ENCODE measurements at places on chromosomes 5 and 9.
A peak's percentile ranks its signal among the peaks of the same experiment; 100 is the strongest.

GRCh38 chr9:37407468-37407867 is 15.0 kb upstream of the GRHPR start:
- DNase-seq, result no peak

- DNase-seq, result no peak
These were observed 4.5 kb downstream of the CORO2A start for GRCh38 chr9:98187926-98188325.

DNA sequence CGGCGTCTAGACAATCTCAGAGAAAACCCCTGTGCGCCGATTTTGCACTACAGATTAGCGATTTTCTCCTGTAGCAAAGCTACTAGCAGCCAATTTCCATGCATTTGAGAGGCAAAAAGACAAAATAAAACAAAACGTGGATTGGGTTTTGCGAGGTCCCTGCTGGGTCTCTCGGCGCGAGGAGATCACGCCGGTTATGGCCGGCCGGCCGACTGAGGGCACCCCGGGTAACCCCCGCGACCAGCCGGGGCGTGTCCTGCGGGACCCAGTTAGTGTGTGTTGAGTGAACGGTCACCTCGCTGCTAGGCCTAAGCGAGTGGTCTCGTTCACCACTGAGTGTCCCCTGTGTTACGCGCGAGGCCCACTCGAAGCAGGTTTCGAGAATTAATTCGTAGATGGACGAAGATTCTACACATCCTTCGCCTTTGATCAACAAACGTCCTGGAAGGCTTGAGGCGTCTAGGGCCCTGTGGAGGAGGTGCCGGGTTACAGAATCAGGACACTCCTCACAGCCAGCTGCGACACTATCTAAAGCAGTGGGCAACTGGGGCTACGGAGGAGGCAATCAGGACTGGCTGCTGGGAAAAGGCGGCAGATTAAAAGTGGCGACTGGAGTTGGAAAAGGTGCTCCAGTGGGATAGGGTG is 764 bp upstream of the VDAC1 start:
- DNase-seq, result peak; percentile 27

GRCh38 chr5:172403817-172404216 is 50.5 kb downstream of the SH3PXD2B start:
- DNase-seq, result no peak

DNA sequence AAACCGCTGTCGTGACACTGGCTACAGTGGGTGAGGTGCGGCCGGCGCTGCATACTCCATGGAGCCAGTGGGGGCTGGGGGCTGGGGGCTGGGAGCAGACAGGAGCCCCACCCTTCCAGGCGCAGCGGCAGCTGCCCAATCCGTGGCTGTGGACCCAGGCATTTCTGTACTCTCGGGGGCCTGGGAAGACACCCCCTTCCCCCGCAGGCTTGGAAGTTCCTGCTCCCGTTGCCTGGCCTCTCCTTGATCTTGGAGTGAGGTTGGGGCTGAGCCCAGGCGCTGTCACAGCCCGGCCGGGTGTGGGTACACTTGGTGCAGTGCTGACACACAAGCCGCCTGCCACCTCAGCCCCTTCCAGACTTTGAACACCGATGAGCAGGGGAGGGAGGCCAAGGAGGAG is 27.7 kb upstream of the GGTA1 start:
- no peak for DNase-seq

GRCh38 chr9:105496826-105497225 is 49.0 kb downstream of the FSD1L start:
- DNase-seq, result no peak

GRCh38 chr9:72465593-72465984 is 55.8 kb upstream of the TMC1 start:
- no peak for DNase-seq

- no peak for DNase-seq
These were observed 29.8 kb downstream of the AHRR start for GRCh38 chr5:351084-351920.

DNA sequence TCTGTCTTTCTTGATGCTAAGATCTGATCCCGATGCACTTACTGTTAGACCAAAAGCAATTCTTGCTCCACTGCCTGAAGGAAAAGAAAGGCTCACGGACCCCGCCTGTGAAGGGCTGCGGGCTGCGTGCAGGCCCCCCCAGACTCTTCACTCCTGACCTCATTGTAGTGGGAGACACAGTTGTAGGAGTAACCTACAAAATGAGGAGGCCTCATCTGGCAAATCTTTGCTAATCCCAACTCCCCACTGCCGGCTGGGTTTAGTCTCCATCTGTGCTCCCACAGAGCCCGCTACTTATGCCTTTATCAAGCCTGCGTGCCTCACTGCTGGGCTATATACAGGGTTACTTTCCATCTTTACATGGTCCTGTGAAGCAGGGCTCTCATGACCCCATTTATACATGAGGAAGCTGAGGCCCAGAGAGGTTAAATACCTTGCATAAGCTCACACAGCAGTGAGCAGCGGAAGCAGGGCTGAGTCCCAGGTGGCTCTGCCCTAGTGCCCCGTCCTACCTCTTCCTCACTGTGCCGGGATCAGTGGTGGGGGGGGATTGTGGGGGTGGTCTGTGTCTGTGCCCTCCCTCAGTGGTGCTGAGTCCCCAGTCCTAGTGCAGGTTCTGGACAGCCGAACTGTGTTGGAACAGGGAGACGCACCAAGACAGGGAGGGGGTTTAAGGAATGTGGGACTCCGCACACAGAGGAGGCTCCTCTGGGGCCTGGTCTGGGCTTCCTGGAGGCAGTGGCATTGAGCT is 43.9 kb upstream of the RNF130 start:
- DNase-seq, result no peak

DNA sequence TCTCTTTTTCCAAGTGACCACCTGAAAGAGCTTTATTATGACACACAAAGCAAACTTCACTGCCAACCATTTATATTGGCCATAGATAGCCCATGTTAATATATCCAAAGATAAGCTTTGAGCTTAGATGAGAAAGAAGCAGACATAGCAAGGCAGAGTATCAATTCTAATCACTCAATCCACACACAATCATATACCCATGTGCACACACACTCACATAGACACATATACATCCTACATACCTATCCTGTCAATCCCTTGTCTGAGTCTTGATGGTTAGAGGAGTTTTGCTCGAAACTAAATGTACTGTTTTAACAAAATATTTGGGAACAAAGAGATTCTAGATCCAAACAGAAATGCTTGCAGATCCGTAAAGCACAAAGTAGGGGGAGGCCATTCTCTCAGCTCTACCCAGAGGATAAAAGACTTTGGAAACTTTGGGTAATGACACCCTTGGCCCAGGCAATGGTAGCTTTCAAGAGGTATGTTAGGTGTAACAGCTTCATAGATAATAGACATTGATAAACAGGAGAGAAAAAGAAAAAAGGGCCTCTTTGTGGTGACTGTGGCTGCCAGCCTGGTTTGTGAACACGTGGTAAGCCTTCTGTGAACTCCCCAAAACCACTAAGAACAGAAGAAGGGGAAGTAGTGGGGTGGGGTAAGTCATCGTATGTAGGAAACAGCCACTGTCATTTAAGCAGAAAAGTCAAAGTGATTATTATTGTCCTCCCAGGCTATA is 121.6 kb downstream of the TLR4 start:
- DNase-seq, result no peak

DNA sequence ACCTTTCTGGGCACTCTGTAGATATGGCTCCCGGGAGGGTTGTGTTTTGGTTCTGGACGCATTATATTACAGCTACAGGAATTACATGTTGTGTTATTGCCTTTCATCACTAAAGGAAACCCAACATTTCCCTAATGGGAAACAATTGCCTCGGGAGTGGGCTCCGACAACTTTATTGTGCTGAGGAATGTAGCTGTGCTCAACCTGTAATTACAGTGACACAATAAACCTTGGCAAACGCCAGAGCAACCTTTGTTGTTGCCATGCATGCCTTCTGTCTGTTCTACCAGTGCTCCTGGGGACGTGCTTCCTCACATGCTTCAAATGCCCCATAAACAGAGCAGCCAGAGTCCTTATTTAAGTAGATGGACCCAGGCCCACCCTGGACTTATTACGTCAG is 182.4 kb downstream of the DIRAS2 start:
- no peak for DNase-seq

- DNase-seq, result no peak
These were observed 30.4 kb upstream of the B4GALT1 start for GRCh38 chr9:33197279-33198152.

DNA sequence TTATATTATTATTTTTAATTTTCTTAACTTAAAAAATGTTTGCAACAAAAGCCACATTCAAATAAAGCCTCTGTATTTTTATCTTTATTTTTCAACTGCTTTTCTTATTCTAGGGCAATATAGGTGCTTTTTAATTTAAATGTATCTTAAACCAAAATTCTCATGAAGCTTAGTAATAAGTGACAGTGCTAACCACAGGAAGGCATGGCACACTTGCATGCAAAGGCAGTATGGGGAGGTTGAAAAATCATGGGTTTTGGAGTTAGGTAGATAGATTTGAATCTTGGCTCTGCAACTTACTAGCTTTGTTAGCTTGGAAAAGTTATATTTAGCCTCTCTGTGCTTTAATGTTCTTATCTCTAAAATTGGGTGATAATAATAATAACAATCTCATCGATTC is 458.0 kb downstream of the DMAC1 start:
- DNase-seq, result no peak

DNA sequence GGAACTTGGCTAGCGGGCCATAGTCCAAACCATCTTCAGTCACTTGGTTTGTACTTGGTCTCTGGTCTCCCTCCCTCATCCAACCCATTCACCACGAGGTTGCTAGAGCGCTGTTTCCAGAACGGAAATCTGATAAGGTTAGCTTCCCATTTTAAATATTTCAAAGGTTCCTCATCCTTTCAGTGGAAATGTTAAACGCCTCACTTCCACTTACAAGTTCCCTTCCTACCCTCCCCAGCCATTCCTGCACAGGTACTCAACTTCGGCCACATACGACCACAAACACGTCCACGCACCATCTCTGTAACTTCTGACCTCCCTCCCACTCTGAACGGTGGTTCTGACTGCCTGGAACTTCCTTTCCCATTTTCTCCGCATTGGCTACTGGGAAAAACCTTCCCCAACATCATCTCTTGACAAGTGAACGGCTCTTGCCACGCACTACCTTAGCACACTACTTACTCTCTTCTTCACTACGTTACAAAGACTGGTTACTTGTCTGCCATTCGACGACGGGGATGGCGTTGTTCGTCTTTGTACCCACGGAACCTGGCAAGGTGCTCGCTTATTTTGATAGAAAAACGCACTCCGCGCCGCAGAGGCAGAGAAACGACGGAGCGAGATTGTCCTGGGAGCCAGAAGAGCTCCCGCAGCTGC is 629 bp downstream of the CCNH start:
- peak; percentile 17 for DNase-seq

GRCh38 chr5:135559354-135559753 is 19.4 kb downstream of the CXCL14 start:
- peak; percentile 74 for DNase-seq

GRCh38 chr9:133513214-133514100 is 11.3 kb downstream of the MYMK start:
- DNase-seq, result peak; percentile 87

- no peak for DNase-seq
These were observed 1.5 kb upstream of the MYO10 start for GRCh38 chr5:16937503-16938161.

DNA sequence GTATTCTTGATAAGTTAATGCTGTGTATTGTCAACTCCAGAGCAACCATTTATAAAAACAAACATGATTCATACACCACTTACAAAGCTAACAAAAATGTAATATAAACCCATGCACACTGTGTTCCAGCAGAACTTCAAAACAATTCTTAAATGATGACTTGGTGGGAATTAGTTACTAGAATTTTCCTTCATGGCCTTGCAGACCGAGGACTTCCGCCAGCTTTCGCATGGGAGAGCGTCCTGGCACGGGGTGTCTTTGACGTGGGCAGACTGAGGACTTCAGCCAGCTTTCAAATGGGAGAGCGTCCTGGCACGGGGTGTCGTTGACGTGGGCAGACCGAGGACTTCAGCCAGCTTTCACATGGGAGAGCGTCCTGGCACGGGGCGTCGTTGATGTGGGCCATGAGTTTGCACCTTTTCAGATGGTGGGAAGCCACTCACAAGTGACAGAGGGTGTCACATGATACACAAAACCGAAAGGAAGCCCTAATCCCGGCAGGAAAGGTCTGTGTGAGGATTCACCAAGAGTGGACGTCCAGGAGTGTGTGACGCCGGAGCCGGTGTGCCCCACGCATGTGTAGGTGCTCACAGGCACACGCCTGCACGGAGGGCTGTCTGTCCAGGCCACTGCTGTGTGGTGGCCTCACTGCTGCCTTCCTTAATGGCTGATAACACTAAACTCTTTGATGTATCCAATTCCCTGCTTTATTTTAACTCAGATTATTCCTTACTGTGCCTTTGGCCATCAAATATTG is 211.3 kb upstream of the IRX4 start:
- DNase-seq, result no peak

DNA sequence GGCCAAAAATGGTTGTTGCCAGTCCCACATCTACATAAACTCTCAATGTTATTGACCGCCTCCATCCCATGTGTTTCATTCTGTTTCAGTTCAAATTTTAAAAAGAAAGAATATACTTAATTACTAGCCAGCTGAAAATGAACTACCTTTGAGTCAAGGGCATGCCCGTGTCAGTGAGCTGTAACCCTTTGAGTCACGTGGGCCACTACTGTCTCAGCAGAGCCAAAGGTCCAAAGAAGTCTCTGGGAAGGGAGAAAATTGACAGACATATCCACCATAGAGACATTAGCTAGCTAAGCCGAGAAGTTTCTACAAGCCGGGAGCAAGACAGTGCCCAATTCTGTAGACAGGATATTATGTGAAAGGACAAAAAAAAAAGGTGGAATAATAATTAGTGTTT is 59.7 kb downstream of the NIM1K start:
- DNase-seq, result no peak

Data from BE2C (cell line).